Motor neuron (in vitro differentiated cells): ENCODE measurements at places on chromosomes 3 and 15. TPM values are rescaled to one million over a fixed set of nuclear protein-coding genes. Genes with fewer than 3 reads are reported as not detected.
A peak's percentile ranks its signal among the peaks of the same experiment; 100 is the strongest.

- no peak for ATAC-seq
Observed at GRCh38 chr3:75035146-75035545, 420.7 kb upstream of the CNTN3 start.

DNA sequence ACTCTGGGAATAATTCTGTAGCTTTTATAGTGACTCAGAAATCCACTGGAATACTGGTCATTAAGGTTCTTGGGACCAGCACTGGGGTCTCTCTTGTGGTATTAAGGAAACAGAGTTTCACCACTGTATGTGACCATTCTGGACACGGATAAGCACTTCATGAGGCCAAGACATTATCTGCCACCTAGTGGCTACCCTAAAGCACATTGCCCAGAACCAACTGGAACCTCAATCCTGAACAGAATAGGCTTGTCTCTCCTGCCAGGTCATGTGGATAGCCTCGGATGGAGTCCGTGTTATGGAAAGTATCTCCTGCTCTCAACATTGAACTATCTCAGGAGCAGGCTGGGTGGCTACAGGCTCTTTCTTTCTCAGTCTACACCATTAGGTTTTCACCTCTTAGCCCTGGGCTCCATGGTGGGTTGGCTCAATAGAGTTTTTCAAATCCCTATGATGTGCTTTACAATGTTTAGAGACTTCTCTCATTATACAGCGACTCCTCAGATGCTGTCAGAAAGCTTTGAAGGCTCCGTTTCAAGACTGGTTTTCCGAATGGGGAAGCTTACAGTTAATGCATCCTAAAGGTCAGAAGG is 167.6 kb upstream of the ST8SIA2 start:
- peak; percentile 82 for ATAC-seq

GRCh38 chr15:64151727-64152506 is at the start of gene SNX22:
SNX22 (plus strand) TSS chr15:64151731; CDS start chr15:64151776, 45 bp downstream.
- ATAC-seq, result peak; percentile 26

Gene GPR62
- 0.62 and 0.73 TPM in 2 replicates for total RNA-seq

- ATAC-seq, result no peak
Observed at GRCh38 chr15:95690631-95691340, 639.7 kb upstream of the NR2F2 start.

Gene GRK7
- 0.05 and 0.13 TPM in 2 replicates for total RNA-seq

DNA sequence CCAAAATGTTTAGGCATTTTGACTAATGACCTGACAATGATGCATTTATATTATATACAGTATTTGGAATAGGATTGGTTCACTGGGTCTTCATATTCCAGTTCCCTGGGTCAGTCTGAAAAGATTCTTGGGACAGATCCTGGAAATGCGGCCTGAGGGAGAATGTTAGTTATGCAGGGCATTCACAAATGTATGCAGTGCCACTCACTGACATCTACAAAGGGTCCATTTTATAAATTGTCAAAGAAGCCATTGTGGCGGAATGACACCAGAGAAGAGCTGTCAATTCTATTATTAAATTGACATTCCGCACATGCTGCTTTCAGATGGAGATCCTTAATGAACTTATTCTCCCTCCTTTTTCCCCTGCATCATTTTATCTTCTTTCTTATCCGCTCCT is 176.6 kb downstream of the VGLL3 start:
- no peak for ATAC-seq

DNA sequence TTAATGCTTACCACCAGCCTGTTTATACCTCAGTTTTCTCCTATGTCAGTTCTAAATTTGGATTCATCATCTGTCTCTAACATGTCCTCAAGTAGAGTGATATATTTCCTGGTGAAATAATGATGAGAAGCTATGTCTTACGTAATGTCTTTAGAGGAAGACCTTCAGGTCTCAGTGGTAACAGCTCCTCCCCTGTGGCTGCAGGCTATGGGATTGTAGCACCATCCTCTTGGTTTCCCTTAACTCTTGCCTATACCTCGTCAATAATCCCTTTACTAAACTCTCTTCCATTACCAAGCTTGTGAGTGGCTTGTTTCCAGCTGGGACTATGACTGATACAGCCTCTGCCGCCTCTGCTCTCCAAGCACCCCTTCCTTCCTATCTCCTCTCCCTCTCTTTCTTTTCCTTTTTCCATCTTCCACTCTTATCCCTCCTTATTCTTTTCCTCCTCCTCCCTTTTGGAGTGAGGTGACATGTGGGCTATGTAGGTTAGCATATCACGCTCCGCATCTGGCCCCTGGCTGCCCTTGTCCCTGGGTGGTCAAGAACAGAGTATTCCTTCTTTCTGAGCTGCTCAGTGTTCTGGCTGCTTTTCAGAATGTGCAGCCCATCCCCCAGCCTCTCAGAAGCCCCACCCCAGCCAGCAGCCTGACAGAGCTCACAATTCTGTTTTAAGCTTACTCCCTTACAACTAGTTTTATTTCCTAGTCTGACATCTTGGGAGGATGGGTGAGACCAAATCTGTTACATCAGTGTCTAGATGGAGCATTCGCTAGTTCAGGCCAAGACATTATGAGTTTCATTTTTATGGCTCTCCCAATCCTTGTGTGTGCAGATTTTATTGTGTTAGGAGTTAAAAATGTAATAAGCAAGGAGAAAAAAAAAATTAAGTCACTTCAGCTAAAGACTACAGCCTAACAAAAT is 75.0 kb upstream of the RNU6-1 start:
- peak; percentile 72 for ATAC-seq

- no peak for ATAC-seq
Observed at GRCh38 chr3:31077021-31077601, 182.7 kb upstream of the GADL1 start.

GRCh38 chr3:13546667-13547171 is 2.2 kb upstream of the FBLN2 start:
- no peak for ATAC-seq

Gene SENP8
- 3.7 and 5.0 TPM in 2 replicates for total RNA-seq

DNA sequence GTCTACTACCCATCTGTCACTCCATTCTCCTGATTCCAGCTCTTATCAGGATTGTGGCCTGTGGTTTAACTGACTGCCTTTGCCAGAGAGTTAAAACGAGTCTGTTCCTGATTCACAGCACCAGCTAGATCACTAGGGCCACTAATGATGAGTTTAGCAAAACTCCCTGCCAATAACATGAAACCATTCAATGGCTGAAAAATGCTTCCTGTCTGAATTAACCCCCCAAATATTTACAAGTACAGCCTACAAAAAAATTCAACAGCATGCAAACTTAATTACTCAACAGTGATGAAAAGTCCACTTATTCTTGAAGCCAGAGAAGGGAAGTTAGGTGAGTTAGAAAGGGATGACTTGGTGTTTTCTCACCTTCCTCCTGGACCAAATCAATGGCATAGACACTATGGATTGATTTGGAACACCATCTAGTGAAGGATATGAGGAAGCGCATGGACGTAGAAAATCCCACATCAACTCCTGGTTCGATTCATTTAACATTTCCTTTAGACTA is 141.4 kb downstream of the TGFBR2 start:
- ATAC-seq, result peak; percentile 30

Gene SH2D7
- total RNA-seq, result 0.46 and 0.50 TPM in 2 replicates

GRCh38 chr15:74427607-74428441 is 5.9 kb downstream of the SEMA7A start:
- no peak for ATAC-seq

Gene PLA2G4E
- total RNA-seq, result 0.05 and 0.08 TPM in 2 replicates

Gene PLA1A
- total RNA-seq, result not detected in 2 replicates

DNA sequence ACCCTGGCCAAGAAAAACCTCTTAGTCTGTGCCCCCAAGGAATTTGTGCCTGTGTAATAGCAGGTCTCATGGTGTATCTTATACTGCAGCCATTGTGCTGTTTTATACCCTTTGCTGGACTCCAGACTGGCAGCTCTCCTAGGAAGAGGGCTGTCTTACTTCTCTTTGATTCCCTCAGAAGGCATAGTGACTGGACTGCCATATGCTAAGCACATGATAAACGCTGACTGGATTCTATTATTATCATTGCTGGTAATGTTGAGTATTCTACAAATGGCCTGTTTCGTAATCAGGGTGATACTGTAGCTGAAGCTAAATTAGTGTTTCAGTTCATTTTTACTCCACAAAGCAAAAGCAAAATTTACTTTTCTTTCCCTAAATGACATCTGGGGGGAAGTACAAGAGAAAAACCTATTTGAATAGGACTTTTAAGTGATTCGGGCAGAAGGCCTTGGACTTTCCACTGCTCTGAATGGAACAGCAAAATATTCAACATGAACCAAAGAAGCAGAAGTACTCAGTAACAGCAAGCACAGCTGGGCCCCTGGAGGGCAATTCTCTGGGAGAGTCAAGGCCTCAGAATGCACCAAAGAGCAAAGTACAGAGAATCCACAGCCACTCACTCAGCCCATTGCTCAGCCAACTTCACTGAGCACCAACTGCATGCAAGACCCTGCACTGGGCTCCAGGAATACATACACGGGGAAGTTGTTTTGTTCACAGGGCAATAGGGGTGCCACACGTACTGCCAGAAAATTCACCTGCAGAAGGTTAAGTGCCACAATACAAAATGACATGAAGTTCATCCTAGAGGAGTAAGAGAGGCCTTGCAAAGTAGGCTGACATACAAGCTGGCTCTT is 7.9 kb upstream of the BCL2A1 start:
- peak; percentile 49 for ATAC-seq

Gene IMPG2
- total RNA-seq, result 0.36 and 0.77 TPM in 2 replicates

- ATAC-seq, result no peak
Observed at GRCh38 chr3:50251220-50251619, 15.2 kb downstream of the GNAI2 start.
